Mucosa of descending colon (tissue), 3 donors: ENCODE measurements at places on chromosomes 4 and X. TPM values are rescaled to one million over a fixed set of nuclear protein-coding genes. Genes with fewer than 3 reads are reported as not detected.

Gene TCEAL4
- 68.0 TPM for total RNA-seq

Gene PDGFC
- 3.9 TPM for total RNA-seq

Gene TAPT1
- total RNA-seq = 38.2 TPM

Gene PAGE1
- total RNA-seq = not detected

DNA sequence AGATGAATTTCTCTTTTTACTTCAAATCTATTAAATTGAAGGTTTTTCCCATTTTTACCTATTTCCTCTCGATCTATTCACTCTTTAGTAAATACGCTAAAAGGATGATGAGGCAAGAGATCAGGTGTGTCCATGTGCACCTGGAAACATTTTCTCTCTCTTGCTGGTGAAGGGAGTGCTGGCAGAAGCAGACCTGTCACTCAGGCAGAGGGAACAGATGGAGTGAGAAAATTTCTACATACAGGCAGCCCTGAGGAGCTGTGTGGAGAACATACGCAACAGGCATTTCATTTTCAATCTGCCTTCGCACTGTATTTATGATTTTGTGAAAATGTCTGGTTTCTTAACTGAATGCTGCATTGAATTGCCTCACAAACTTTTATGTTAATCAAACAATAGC lies 249.5 kb downstream of the GPM6A start:
- no peak for DNase-seq

Gene TEX13C
- total RNA-seq = not detected

DNA sequence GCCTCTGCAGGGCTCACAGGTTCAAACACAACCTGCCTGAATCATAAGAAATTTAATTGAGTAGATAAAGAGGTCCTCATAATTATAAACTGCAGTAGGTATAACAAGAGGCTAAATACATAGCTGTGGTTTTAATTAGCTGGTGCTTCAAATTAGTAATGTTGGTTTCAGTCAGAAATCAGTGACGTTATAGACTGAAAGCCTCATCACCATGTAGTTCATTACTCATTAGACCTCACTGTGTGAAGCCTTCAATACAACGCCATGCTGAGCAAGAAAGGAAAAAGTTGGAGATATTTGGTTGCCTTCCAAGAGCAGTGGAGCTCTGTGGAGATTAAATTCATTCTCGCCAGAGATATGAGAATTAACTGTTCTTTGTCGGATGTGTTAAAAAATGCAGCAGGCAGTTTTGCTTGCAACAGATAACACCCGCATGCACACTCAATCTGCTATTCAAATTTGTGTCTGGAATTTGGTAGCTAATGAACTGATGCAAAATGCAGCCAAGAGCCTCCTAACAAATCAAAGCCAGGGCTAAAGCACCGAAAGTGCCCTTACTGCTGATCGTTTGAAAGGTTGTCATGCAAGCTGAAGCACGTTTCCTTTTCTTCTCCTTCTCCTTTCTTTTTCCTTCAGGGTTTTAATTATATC lies 148.9 kb downstream of the AFF2 start:
- DNase-seq = no peak

DNA sequence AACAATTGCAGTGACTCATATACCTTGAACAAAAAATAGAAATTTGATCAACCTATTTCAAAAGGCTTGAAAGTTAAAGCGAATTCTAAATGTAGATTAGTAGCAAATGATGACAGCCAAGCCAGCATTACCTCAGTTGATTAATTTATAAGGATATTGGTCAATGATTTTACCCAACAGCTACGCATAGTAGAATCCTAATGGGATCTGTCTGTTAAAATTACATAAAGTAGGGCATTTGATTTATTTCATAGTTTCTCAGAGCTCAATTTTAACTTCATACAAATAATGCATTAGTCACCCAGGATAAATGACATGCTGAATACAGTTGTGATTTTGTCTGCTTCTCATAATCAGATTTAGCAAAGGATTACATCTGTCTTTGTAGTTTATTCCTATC lies 12.0 kb downstream of the AFF2 start:
- DNase-seq = no peak

Gene NHSL2
- 4.8 TPM for total RNA-seq

DNA sequence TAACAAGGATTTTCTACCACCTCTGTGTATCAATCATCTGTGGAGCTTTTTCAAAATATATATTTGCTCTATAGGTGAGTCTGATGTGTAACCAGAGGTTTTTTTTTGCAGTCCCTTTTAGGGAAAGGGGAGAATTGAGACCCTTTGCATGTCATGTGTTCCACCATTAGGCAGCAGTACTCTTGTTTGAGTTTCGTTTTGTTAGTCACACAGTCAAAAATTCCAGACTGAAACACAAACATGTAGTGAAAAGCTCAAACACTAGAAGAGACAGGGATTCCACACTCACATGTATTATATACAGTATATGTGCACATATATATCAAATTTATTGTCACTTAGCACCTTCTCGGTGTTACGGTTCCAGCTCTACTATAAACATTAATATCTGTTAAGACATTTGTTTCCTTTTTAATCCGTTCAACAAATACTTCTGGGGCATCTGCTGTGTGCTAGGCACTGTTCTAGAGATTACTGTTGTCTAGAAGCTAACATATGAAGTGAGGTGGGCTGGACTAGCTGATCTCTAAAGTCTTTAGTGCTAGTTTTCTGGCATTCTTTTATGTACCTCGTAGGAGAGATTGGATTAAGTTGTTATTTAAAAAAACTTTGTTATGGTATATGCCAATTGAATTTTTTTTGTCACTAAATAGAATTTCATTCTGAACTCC lies 5.5 kb downstream of the USP9X start:
- no peak for DNase-seq

Gene CCDC120
- total RNA-seq = 16.7 TPM

DNA sequence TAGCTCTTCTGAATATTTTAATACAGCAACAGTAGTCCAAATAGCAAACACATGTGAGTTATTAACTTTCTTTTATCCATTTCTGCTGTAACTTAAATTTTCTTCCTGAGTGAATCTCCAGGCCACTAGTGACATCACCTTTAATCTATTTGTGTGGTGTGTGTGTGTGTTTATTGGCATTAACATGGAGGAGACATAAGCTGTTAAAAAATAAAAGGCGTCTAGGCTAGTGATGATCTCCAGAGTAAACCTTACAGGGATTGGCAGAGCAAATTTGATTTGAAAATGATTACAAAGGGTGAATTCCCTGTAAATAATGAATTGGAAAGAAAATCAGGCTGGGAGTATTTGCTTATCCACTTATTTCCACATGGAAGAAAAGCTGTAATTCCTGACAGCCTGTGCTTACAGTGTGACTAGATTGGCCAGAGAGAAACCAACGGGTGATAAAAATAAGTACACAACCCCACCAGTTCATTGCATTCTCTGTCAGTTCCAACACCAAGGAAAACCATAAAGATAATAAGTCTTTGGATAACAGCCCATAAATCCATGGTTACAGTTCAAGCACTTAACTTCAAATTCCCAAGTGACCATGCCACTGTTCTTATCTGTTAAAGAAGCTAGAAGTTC lies 186.1 kb downstream of the ENOX2 start:
- DNase-seq = no peak

DNA sequence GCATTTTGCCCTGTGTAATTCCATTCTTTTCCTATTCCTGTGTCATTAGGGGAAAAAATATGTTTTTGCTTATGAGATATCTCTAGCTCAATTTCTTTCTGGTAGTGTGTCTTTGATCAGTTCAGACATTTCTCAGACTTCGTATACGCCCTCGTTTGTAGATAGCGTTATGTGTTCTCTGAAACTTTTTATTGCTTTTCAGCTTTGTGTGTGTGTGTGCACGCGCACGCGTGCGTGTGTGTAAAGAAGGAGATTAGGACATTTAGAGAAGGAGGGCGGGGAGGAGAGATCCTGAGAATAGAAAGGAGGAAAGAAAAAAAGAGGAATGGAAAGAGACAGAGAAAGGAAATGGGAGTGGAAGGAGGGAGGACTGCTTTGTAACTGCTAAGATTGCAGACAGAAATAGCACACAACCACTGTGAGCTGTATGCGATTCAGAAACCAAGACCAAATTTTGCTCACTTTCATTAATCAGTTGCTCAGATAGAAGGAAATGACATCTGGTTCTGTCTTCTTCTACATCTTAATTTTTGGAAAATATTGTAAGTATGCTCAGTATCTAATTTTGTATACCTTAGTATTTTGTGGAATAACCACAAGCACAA lies at the start of gene RXFP1:
TSS of gene RXFP1 (plus strand) at position 399 of the 605 bp plus-strand sequence. CDS start at position 494, 95 bp downstream.
- no peak for DNase-seq

DNA sequence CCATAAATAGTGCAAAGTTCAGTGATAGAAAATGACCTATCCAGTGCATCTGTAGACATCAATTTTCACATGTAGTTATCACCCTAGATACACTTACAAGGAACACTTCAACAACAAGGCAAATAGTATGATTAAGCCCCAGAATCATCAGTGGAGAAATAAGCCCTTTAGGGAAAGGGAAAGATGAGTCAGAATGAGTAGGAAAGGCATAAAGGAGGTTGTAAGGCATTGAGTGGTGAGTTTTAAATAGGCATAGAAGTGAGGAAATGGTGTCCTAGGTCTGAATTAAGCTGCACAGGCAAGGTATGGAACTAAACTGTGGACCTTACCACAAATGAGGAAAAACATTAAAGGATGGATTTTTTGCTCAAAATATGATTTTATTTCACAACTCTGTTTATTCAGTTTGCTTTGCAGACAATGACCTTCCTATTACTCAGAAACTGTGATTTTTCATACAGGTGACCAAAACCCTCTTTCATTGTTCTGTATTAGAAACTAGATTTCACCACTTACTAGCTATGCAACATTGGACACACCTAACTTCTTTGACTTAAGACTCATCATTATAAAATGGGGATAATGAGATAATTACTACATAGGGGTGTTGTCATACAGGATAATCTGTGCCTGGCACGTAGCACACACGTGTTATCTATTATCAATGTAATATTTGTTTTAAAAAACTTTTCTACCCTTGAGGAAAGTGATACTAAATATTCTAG lies 57.0 kb upstream of the MAP9 start:
- DNase-seq = no peak

DNA sequence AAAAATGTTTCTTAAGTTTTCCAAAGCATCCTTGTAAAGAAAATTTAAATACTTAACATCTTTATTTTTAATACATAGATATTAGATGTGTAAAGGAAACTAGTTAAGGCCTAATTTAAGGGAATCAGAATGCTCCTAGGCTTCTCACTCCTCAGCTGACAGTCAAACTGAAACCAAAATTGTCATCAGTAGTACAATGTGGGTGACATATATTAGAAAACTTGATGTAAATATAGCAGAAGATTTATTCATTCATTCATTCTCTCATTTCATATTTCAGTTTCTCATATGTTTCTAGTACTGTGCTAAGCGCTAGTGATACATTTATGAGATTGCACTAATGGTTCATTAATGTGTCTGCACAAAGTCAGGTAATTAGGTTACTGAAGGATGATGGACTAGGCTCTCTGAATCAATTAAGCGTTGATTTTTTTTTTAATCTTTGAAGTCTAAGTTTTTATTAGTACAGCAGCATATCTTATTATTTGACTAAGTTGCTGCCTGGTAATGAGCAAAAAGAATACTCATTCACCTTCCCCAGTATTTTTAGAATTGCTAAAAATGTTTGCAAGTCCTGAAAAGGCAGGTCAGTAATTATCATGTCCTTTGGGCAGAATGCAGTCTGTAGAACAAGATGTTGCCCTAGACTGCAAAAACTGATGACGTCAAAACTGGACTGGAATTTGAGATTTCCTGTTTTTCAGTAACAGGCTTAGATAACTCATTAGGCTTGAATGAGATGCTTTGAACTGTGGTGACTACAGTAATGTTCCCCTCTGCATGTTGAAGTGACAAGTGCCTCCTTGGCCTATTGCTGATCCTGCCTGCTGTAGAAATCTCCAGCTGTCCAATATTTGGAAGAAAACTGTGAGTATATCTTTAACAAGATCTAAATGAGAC lies 128.7 kb downstream of the ARHGAP24 start:
- DNase-seq = no peak

DNA sequence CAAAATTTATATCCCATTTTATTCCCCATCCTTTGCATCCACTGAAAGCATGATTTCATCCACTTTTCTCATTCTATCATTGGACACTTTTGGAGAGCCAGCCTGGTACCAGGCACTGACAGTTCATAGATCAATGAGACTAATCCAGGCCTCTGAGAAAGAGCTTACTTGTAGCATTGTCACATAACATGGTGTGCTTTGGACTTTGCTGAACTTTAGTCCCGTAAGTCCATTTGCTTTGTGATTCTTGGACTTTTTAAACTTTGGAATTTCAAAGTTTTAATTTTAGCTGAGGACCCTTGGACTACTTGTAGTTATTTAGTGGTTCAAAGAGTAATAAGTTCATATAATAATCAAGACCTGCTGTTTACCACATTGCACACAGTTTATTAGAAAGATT lies 11.5 kb downstream of the LIAS start:
- no peak for DNase-seq

Gene JCHAIN
- 602 TPM for total RNA-seq

- DNase-seq = no peak
Measured at GRCh38 chr4:99404595-99405287, 30.4 kb downstream of the ADH7 start.

- no peak for DNase-seq
Measured at GRCh38 chr4:185654311-185654710, 119.0 kb upstream of the PDLIM3 start.

Gene ZCCHC18
- 1.0 TPM for total RNA-seq

DNA sequence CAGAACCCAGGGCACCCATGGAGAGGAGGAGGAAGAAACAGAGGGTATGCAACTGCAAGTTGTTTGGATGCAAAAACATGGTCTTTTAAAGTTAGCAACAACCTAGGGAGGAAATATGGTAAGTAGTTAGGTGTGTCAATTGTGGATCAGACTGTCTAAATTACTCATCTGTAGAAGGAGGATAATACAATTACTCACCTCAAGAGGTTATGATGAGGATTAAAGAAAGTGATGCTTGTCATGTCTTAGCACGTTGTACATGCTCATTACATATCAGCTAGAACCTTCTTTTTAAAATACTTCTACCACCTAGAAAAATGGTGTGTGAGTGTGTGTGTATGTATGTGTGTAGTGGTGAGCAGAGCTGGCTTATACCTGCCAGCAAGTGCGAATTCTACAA lies 2.3 kb upstream of the C1QTNF7 start:
- no peak for DNase-seq

DNA sequence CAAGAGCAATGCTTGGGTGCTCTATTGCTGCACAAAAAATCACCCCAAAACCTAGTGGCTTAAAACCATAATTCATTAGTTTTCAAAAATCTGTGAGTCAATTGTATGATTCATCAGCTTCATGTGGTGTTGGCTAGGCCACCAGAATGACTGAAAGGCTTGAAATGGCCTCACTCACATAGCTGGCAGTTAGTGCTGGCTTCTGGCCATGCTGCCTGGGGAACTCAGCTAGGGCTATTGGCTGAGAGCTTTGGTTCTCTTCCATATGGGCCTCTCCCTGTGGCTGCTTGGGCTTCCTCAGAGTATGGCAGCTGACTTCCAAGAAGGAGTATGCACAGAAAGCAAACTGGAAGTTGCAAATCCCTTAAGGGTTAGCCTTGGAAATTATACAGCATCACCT lies 3.1 kb upstream of the MTMR1 start:
- DNase-seq = no peak

GRCh38 chrX:21487832-21488231 lies 113.6 kb downstream of the CNKSR2 start:
- DNase-seq = no peak

Gene F8A3
- total RNA-seq = 5.0 TPM

Gene MAGEA10
- total RNA-seq = not detected

- no peak for DNase-seq
Measured at GRCh38 chrX:111634823-111635729, 45.9 kb upstream of the ALG13 start.

GRCh38 chrX:40570346-40571093 lies 10.2 kb upstream of the ATP6AP2 start:
- DNase-seq = no peak
